Left kidney (tissue), 8 donors: ENCODE measurements at places on chromosomes 1 and 21. TPM values are rescaled to one million over a fixed set of nuclear protein-coding genes. Genes with fewer than 3 reads are reported as not detected.
A peak's percentile ranks its signal among the peaks of the same experiment; 100 is the strongest.

DNA sequence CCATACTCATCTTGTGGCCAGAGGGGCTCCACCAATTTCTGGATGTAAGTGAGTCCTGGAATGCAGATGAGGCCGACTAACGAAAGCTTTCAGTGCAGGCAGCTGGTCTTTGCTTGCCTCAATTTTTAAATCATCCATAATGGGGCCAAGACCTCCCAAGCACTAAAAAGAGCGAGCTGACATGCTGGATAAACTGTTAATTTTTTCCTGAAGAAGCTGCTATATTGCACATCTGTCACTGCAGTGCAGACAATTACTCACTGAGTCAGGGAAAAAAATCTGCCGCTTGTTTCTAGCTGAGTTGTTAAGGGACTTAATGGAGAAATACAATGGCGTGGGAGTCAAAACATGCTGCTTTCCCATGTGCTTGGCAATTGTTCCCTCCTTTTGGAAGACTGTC is 205.5 kb downstream of the GPATCH2 start:
- DNase-seq = peak; percentile 18

DNA sequence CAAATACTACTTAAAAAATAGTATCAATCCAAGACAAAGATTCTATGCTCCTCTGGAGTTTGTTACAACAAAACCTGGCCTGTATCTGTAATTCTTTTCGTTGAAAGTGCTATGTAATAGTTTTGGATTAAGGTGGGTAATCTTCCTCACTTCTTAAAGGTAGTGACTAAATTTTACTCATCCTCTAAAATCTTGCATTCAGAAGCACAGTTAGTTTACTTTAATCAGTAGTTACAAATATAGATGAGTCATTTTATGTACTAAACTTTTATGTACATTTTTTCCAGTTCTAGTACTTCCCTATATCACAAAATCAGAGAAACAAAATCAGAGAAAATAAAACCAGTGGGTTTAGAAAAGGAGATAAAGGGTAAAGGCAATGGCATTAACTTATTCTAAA is 51.3 kb downstream of the ZNHIT6 start:
- no peak for DNase-seq

Gene SPRR2B
- polyA plus RNA-seq = not detected

Gene SNIP1
- polyA plus RNA-seq = 13.8 TPM

Gene PAQR6
- 6.0 TPM for polyA plus RNA-seq
